ENCODE measurements at places on chromosomes 3 and 15.

DNA sequence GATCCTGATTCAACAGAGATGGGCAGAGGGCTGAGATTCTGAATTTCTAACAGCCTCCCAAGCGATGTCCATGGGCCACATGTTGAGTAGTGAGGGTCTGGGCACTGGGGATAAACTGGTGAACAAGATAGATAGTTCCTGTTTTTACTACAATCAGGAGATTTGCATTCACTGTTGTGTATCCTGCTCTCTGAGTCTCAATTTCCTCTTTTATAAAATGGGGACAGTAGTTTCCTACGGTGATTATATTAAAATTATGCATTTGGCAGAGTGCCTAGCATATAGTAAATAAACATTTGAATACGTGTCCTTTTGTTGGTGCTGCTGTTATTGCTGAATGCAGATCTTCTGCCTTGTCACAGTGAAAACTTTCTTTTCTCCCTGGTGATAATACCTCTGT lies 102.5 kb downstream of the MYH15 start:
- DNase-seq, result no peak

GRCh38 chr15:75583701-75584100 lies 4.6 kb upstream of the PTPN9 start:
- no peak for DNase-seq

- DNase-seq, result no peak
Measured at GRCh38 chr3:179837374-179837773, 184.5 kb downstream of the USP13 start.

GRCh38 chr15:62901087-62901486 lies 141.5 kb upstream of the TPM1 start:
- DNase-seq, result no peak

DNA sequence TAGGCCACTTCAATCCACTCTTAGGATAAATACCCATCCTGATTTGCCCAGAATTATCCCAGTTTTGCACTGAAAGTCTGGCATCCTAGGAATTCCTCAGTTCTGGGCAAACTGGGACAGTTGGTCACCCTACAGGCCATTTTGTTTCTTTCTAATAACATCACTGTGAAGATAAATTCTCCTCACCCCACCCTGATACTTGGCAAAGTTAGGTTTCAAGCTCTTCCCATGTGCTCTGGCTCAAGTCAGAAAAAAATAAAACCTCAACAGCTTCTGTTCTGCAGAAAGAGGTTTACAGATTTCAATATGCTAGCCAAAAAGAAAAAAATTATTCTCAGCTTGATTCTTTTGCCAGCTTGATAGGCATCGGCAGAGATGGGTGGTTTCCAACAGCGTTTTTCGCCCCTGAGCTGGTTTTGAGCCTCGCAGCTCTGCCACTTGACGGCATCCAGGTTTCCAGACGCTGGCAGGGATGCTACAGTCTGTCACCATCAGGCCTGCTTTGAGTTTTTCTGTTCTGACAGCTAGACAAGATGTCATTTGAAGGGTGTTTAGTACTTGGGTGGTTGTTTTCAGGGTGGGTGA lies 171.4 kb downstream of the SSR3 start:
- no peak for DNase-seq

DNA sequence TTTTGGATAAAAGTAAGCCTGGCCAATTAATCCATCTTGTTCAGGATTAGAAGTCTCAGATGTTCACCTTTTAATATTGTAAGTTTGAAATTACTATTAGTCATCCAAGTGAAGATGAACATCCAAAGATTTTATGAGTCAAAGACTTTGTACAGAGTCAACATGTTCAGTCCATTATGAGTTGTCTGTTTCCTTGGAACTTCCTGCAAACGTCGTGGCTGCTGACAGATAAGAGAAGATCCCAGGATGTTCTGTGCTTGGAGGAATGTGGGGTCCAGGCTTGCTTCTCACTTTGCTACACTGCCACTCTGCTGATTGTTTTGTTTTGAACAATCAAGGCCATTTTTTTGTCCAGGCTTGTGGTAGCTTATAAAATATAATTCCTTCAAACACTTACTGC lies 74.3 kb upstream of the SLCO2A1 start:
- no peak for DNase-seq

Measured in NCI-H1436 treated with DMSO at 0.1 percent for 48 hours (cell line).